IMR-90 (cell line): ENCODE measurements at places on chromosomes 3 and 15.

DNA sequence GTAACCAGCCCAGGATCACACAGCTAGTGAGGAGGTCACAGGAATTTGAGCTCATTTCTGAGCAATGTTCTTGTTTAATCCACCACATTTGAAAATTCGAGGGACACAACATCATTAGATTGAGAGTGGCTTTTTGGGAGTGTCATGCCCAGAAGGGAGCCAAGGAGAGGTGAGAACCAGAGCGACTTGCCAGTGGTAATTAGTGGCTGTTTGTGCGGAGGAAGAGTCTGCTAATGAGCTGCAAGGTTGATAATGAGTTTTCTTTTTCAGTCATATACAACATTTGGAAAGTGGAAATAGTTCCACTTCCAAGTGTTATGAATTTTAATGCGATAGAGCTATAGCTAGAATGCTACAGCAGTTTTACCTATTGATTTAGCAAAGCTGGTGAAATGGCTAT is 19.7 kb downstream of the GABRA5 start:
- H3K27me3 ChIP-seq = no peaks in the 10 kb centered on the region
- no peak for DNase-seq
- no peaks in the 10 kb centered on the region for H3K36me3 ChIP-seq
- no peaks in the 10 kb centered on the region for H3K4me1 ChIP-seq
- H3K27ac ChIP-seq = no peak overlapping the region
- no peak overlapping the region for H3K4me3 ChIP-seq

DNA sequence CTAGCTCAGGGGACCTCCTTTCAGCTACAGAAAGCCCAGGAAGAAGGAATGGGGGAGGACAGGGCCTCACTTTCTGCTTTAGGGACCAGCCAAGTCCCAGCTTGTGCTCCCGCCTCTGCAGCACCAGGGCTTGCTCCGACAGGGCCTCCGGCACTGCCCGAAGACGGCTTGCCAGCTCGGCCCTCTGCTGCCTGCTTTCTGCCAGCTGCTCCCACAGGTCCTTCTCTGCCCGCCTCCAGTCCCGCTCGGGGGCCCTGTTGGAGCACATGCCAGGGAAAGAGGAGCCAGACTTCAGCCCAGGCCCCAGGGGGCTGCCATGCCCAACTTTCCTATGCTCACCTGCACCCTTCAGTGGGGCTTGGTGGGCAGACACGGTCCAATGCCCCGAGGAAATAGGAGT is 4.3 kb upstream of the CLK3 start:
- H3K36me3 ChIP-seq = no peaks in the 10 kb centered on the region
- peaks cover 2% of the 10 kb centered on the region; the same call in 1 of the 2 replicates for H3K4me1 ChIP-seq
- no peak overlapping the region for H3K27ac ChIP-seq
- no peak for DNase-seq
- H3K27me3 ChIP-seq = peaks cover 6% of the 10 kb centered on the region; the same call in 1 of the 2 replicates

- no peak overlapping the region for H3K4me3 ChIP-seq
- no peaks in the 10 kb centered on the region for H3K36me3 ChIP-seq
Measured at GRCh38 chr3:193943200-193943599, 192.7 kb upstream of the HES1 start.

DNA sequence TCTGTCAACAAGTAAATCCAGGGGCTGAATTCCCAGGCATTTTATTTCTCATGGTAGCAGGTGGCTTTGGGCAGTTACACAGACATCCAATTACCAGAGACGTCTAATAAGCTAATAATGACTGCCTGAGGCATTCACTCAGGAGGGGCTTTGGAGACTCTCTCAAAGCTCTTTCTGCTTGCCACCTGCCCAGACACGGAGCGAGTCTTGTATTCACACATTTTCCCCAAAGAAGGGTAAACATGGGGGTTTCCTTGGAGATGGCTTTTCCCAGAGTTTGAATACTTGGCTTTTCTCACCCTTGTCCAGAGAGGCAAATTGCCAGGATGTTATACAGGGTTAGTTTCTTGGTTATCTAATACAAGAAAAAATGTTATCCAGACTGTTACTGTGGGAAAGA is 132.6 kb downstream of the DIPK2A start:
- no peak overlapping the region for H3K4me3 ChIP-seq
- no peaks in the 10 kb centered on the region for H3K4me1 ChIP-seq
- H3K27me3 ChIP-seq = no peaks in the 10 kb centered on the region
- H3K27ac ChIP-seq = no peak overlapping the region
- H3K36me3 ChIP-seq = no peaks in the 10 kb centered on the region

- H3K4me3 ChIP-seq = no peak overlapping the region
- peaks cover 15% of the 10 kb centered on the region for H3K4me1 ChIP-seq
- no peaks in the 10 kb centered on the region for H3K36me3 ChIP-seq
- no peak overlapping the region for H3K27ac ChIP-seq
Measured at GRCh38 chr15:61051569-61052031, 177.5 kb downstream of the RORA start.

GRCh38 chr15:30859091-30859874 is 44.4 kb upstream of the FAN1 start:
- DNase-seq = peak; percentile 29
- no peak overlapping the region for H3K4me3 ChIP-seq
- H3K27ac ChIP-seq = no peak overlapping the region

- no peaks in the 10 kb centered on the region for H3K36me3 ChIP-seq
- H3K27ac ChIP-seq = no peak overlapping the region
- peak; percentile 49 for DNase-seq
- peaks cover 13% of the 10 kb centered on the region for H3K4me1 ChIP-seq
- no peak overlapping the region for H3K4me3 ChIP-seq
Measured at GRCh38 chr15:58738046-58738707, 11.3 kb downstream of the ADAM10 start.

DNA sequence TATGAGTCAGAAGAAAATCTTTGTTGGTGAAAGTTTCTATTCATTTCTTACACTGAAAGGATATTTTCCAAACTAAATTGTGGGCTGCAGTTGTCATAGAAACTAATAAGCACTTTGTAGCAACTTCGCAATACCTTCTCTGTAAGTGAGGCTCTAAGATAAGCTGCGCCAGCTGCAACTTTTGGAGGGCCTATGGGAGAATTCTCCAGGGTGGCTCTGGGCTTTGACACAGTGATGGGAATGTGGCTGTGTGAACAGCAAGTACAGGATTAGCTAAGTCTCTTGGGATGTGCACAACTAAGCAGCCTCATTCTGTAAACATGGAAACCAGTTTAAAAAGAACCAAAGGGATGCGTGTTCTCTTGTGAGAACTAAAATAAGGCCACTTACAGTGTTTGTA is 124.6 kb upstream of the SGO1 start:
- H3K27ac ChIP-seq = no peak overlapping the region
- H3K27me3 ChIP-seq = no peaks in the 10 kb centered on the region
- no peak overlapping the region for H3K4me3 ChIP-seq
- no peaks in the 10 kb centered on the region for H3K4me1 ChIP-seq
- no peak for DNase-seq

GRCh38 chr15:44811337-44811736 is 75.0 kb downstream of the TRIM69 start:
- no peak overlapping the region for H3K27ac ChIP-seq
- H3K4me1 ChIP-seq = no peaks in the 10 kb centered on the region

GRCh38 chr15:70538278-70538677 is 225.1 kb downstream of the UACA start:
- H3K4me1 ChIP-seq = no peaks in the 10 kb centered on the region
- H3K27me3 ChIP-seq = peaks cover 88% of the 10 kb centered on the region
- H3K4me3 ChIP-seq = no peak overlapping the region
- H3K36me3 ChIP-seq = no peaks in the 10 kb centered on the region

GRCh38 chr15:75738014-75738646 is 25.5 kb upstream of the CSPG4 start:
- peaks cover 8% of the 10 kb centered on the region for H3K27me3 ChIP-seq
- no peaks in the 10 kb centered on the region for H3K36me3 ChIP-seq
- H3K4me3 ChIP-seq = peak overlapping the region; percentile 60
- DNase-seq = no peak
- 0 out of 2 replicates have a peak, but pooled peaks cover 1% of the 10 kb centered on the region for H3K4me1 ChIP-seq
- H3K27ac ChIP-seq = no peak overlapping the region; the same call in 1 of the 2 replicates

- H3K36me3 ChIP-seq = no peaks in the 10 kb centered on the region
- H3K27ac ChIP-seq = no peak overlapping the region
- no peak overlapping the region for H3K4me3 ChIP-seq
Measured at GRCh38 chr3:13834258-13835035, 45.4 kb downstream of the WNT7A start.

GRCh38 chr3:13487403-13487802 is 7.3 kb downstream of the HDAC11 start:
- peaks cover 1% of the 10 kb centered on the region; the same call in 1 of the 2 replicates for H3K36me3 ChIP-seq
- H3K4me3 ChIP-seq = no peak overlapping the region
- no peak for DNase-seq
- H3K27ac ChIP-seq = no peak overlapping the region

DNA sequence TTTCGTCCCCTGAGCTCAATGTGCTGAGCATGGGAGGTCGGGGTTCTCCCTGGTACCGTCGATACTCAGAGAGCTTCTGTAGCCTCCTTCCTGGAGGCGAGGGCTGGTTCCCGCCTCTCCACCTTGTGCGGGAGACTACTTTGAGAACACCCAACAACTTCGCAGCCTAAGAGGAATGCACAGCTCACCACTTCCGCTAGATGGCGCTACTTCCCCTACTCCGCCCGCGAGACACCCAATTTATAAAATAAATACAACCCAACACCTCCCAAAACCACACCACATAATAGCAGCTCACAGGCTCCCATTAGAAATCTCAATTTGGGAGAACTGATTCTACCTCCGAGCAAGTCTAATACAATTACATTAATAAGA is 1.2 kb downstream of the RGMA start:
- H3K4me1 ChIP-seq = no peaks in the 10 kb centered on the region
- peaks cover 59% of the 10 kb centered on the region for H3K27me3 ChIP-seq
- no peaks in the 10 kb centered on the region for H3K36me3 ChIP-seq
- peak; percentile 5 for DNase-seq
